ENCODE measurements at places on chromosomes 1 and 21.

DNA sequence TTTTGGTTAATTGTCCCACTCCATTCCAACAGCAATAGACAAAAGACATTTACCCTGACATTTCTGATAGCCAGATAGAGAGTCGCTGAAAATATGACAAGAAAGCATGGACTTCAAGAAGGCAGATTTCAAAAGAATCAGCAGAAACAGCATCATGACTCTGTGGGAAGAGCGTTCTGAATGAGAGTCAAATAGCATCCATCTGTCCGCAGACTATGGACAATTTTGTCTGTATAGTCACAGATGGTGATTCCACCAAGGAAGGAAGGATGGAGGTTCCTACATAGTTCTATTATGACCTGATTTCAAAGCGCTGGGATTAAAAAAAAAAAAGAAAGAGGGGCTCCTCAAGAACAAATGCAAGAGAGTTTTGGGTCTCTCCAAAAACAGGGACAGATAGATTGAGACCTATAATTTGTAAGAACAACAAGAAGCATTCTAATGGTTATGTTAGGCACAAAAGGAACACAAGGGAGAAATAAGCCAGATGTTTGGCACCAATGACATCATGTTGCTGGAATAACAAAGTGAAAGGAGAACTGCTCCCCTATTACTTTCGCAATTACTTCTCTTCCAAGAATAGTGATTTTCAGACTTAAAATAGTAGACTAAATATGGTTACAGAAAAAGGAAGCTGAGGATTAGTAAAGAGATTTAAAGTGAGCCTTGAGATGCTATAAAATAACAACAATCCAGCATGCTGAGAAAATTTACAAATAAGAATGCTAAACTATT, 28.5 kb downstream of the NIBAN1 start:
- no peak for DNase-seq

DNA sequence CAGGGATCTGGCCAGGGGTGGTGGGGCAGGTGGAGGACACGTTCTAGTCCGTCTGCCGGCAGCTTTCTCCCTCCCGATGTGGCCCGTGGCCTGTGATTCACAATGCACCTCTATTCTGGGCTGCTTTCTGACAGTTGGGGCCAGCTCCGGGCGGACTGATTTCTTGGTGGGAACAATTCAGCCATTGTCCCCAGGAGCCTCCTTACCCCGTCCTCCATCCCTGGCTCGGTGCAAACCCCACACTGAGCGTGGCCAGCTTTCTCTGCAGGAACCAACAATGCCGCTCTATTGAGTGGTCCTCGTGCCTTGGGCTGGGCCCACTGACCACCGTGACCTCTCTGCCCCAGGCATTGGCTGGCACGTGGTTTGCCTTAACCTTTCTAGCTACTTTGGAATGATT, 29.7 kb downstream of the PADI2 start:
- no peak for DNase-seq

GRCh38 chr1:68057050-68057449, 6.6 kb upstream of the DIRAS3 start:
- DNase-seq: no peak

DNA sequence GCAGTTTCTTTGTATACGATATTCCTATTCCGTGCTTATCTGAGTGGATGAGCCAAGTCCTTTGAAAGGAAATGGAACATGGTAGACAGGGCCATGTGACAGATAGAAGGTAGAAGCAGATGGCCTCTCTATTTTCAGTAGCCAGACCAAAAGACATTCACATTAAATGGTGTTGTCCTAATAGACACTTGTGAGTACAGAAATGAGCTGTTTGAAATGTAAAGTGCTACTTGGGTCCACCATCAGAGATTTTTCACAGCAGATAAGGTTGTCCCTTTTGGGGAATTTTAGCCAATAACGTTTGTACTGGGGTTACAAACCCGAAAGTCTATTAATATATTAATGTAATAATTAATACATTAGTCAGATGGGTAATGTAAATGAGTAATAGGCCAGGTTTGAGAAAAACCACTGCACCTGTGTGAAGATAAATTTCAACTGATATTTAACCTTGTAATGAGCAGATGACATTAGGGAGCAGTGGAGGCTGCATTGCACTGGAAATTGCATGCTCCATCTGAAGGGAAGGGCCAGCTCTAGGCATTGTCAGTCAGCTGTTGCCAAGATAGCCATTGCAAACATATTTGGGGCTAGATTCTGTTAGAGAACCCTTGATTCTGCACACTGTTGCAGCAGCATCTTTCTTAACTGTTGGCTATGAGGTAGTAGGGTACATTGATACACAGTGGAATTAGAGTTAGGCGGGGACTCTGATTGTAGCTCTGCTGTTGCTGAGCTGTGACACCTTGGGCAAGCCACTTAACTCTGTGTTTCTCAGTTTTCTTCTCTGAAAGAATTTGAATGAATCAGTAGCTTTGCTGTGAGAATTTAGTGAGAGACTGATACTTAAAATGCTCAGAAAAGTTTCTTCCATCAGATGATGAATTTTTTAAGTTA, 43.8 kb downstream of the FGGY start:
- no peak for DNase-seq

GRCh38 chr21:26840201-26840600, 5.0 kb downstream of the ADAMTS1 start:
- DNase-seq: no peak

DNA sequence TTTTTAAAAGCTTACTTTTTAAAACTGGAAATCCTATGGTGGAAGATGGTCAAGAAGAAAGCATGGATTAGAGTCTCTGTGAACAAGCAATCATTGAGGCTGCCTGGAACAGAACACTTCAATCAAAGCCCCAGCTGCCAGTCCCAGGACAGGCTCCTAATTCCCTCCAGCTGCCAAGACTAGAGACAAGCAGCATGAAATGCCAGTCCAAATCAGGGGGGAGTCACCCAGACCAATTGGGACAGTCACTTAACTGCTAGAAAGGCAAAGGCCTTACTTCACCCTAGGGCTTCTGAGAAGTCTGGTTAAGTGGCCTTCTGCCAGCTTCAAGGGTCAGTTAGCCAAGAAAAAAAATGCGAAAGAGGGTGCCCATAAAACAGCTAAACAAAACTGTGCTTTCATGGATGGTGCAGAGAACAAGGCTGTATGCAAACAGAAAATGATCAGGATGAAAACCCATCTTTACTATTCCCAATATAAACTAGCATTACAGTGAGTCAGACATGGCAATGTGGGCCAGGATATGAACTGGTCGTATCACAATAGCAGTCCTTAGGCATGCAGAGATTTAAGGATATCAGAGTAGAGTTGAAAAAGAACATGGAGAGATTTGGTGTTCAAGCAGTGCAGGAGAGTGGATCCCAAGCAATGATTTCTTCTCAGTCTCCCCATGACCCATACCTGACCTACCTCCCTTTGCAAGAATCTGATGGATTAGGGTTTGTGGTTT, 31.0 kb upstream of the MAN1A2 start:
- DNase-seq: no peak

GRCh38 chr1:41240781-41241353, 1.2 kb downstream of the SCMH1 start:
- no peak for DNase-seq

Measured in smooth muscle cell of the brain vasculature (primary cell).